Esophagus squamous epithelium (tissue), 5 donors: ENCODE measurements at places on chromosomes 2 and 18. TPM values are rescaled to one million over a fixed set of nuclear protein-coding genes. Genes with fewer than 3 reads are reported as not detected.

DNA sequence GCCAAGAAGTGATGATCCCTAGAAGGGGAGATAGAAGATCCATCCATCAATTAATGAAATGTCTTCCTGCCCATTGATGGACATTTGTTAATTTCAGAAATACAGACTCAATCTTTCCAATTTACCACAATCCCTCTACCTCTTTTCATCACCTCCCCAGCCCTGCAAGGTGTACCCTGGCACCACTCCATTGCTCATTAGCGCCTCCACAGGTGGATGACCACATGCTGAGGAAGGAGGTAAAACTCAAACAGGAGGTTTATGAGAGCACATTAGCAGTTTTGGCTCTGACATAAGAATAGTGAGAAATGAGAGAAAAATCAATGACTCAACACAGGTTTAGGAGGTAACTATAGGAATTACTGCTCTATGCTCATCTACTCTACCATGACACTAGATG is 208.0 kb downstream of the C1D start:
- H3K27ac ChIP-seq, result no peak overlapping the region
- H3K27me3 ChIP-seq, result peaks cover 4% of the 10 kb centered on the region
- H3K4me1 ChIP-seq, result no peaks in the 10 kb centered on the region
- H3K4me3 ChIP-seq, result no peak overlapping the region

DNA sequence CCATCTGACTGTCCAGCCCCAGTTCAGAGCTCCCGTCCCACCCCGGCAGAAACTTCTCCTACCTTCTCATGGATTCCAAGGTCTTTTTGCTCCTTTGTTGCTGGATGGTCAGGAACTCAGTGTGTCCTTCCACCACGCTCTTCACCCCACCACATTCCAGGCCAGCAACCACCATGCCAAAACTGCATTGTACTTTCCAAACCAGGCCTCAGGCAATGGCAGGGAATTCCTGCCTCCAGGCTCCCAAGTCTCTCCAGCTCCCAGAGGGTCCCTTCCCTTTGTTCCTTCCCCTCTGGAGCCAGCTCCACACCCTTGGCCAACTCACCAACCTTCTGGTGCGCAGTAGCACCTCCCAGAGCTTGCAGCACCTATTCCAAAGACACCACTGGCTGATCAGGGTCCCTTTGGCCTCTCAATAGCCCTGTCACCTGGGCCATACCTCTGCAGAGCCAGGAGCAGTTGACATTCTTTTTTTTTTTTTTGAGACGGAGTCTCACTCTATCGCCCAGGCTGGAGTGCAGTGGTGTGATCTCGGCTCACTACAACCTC is 8.1 kb downstream of the CHMP1B start:
- no peaks in the 10 kb centered on the region for H3K27me3 ChIP-seq
- H3K36me3 ChIP-seq, result no peaks in the 10 kb centered on the region
- peaks cover 16% of the 10 kb centered on the region for H3K4me1 ChIP-seq
- no peak overlapping the region for H3K4me3 ChIP-seq

Gene GALNT14
- 29.0 TPM for total RNA-seq

Gene SERPINB10
- total RNA-seq, result 8.4 TPM

DNA sequence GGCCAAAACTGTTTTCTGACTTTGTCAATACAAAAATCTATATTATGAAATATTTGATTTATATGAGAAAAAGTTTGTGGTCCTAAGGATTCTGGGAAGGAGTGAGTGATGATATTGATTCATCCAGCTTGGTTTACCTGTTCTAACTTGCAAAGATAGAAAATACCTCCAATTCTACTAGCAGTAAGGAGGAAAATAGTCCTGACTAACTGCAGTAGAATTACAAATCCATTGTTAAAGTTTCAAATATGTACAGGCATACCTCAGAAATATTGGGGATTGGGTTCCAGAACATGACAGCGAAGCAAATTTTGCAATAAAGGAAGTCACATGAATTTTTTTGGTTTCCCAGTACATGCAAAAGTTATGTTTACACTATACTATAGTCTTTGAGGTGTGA is 158.8 kb upstream of the CYRIA start:
- H3K27me3 ChIP-seq, result no peaks in the 10 kb centered on the region
- H3K27ac ChIP-seq, result no peak overlapping the region
- no peak for DNase-seq
- no peaks in the 10 kb centered on the region for H3K36me3 ChIP-seq
- H3K4me1 ChIP-seq, result no peaks in the 10 kb centered on the region

Gene CD302
- total RNA-seq, result 4.1 TPM

DNA sequence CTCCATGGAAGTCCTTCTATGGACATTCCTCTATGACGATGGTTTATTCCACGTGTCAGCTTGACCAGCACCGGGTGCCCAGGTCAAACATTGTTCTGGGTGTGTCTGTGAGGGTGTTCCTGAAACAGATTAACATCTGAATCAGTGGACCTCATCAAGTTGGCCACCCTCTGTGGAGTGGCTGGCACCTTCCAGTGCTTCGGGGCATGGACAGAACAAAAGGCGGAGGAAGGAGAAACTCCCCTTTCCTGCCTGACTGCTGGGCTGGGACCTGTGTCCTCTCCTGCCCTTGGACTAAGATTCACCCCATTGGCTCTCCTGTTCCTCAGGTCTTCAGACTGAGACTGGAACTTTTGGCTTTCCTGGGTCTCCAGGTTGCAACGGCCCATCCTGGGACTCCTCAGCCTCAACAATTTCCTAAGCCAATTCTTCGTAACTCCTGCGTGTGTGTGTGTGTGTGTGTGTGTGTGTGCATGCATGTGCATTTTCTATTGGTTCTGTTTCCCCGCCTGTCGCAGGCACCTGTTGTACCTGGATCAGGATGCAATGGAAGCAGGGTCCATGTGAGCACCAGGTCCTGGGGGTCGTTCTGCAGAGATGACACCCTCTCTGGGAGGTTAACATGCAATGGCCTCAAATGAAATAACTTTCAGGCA is 357.2 kb upstream of the SALL3 start:
- H3K27me3 ChIP-seq, result no peaks in the 10 kb centered on the region
- H3K27ac ChIP-seq, result no peak overlapping the region
- H3K36me3 ChIP-seq, result no peaks in the 10 kb centered on the region
- H3K4me1 ChIP-seq, result no peaks in the 10 kb centered on the region

DNA sequence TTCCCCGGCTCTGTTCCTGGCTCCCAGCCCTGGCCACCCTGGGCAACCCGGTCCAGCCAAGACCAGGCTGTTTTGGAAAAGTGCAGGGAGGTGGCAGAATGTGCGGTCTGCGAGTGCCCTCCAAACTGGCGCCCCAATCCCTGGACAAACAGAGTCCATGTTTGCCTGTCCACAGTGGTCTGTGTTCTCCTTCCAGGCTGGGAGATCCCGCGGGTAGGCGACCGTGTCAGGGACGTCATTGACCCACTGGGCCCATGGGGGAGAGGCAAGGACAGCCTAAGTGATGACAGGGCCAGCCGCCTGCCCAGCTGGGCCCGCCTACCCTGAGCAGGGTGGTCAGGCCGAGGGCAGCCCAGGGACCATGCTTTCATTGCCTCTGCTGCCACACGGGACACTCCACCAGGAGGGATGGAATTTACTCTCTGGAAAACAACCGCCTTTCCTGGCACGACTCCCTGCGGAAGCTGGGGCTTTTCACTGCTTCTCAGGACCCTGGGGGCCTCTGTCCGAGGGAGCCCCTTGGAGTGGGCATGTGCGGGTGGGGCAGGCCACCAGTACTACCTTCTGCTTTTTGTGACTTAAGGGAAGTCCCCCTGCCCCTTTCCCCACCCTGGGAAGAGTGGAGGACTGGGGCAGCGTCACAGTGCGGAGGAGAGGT is 20.1 kb downstream of the CYP26B1 start:
- no peaks in the 10 kb centered on the region for H3K27me3 ChIP-seq
- no peak overlapping the region for H3K27ac ChIP-seq
- H3K4me1 ChIP-seq, result peaks cover 5% of the 10 kb centered on the region
- H3K4me3 ChIP-seq, result no peak overlapping the region
- no peak for DNase-seq
- H3K36me3 ChIP-seq, result no peaks in the 10 kb centered on the region

DNA sequence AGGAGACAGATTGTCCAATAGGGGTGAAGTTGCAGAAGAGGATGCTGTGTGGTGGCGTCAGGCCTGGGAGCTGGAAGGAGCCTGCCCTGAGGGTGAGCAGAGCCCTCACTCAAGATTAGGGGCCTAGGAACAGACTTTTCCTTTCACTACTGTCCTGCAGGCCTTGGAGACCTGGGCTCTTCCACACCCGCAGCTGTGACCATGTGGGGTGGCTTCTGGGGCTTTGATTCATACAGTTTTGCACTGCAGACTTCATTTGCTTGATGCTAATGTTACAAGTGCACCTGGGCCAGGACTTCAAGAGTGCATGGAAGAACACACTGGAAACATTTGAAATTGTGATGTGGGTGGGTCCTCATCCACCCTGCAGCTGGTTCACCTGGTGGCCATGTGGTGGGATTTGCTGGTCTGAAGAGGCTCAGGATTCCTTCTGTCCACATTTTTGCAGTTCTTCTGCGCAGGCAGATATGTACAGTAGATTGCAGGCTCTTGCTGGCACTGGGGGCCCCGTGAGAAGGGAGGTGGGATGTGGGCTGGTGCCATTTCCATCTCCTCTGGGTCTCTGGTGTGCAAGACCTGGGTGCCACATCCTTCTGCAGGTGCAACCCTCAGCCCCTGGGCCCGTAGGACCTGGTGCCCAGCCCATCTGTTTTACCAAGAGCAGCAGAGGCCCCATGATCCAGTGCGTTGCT is 9.9 kb downstream of the GLI2 start:
- H3K4me3 ChIP-seq, result no peak overlapping the region
- H3K36me3 ChIP-seq, result no peaks in the 10 kb centered on the region
- DNase-seq, result no peak
- no peak overlapping the region for H3K27ac ChIP-seq
- H3K27me3 ChIP-seq, result peaks cover 11% of the 10 kb centered on the region
- H3K4me1 ChIP-seq, result no peaks in the 10 kb centered on the region

Gene SRD5A2
- total RNA-seq, result not detected

DNA sequence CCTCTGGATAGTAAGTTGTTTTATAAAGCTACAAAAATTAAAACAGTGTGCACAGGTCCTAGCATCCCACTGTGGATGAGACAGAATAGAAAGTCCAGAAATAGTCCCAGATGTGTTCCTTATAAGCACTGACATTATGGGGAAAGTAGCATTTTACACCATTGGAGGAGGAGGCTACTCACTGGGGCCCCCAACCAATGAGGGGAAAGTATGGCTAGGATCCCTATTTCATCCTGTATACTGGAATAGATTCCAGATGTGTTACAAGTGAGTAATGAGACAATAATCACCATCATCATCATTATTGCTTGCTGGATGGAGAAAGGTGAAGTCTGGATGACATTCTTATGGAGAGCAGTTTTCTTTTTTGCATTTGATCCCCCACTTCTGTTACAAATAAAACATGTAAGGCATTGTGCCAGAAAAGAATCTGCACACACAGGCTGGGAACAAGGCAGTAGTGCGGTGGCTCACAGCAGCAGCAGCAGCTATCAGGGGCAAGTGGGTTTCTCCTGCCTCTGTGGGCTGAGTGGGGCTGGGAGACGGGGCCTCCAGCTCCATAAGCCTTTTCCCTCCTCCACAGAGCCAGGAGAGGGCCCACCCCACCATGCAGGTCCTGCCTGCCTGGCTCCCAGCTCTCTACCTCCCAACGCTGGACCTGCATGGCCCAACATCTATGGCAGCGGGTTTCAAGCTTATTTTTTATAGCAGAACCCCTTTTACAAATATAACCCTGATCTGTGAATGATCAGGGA is 5.0 kb downstream of the ARID5A start:
- peaks cover 7% of the 10 kb centered on the region for H3K36me3 ChIP-seq
- no peak for DNase-seq
- H3K4me1 ChIP-seq, result peaks cover 44% of the 10 kb centered on the region
- no peak overlapping the region for H3K4me3 ChIP-seq
- no peak overlapping the region for H3K27ac ChIP-seq

DNA sequence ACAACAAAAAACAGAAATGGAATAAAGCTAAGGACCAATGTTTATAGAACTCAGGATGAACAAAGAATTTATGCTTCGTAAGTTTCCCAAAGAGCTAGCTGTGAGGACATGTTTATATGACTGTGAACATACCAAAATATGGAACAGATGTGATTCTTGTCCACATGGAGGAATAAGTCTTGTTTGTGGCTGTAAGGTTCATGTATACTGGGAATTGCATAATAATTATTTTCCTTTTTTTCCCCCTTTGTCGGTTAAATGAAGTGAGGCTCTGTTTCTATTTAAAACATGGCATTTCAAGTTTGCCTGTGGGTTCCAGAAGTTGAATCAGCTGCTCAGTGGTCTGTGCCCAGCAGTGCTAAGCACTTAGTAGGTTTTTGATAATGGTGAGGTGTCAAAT is 108.1 kb downstream of the FHOD3 start:
- DNase-seq, result no peak
- no peaks in the 10 kb centered on the region for H3K27me3 ChIP-seq
- H3K27ac ChIP-seq, result no peak overlapping the region
- no peaks in the 10 kb centered on the region for H3K36me3 ChIP-seq
- no peak overlapping the region for H3K4me3 ChIP-seq

DNA sequence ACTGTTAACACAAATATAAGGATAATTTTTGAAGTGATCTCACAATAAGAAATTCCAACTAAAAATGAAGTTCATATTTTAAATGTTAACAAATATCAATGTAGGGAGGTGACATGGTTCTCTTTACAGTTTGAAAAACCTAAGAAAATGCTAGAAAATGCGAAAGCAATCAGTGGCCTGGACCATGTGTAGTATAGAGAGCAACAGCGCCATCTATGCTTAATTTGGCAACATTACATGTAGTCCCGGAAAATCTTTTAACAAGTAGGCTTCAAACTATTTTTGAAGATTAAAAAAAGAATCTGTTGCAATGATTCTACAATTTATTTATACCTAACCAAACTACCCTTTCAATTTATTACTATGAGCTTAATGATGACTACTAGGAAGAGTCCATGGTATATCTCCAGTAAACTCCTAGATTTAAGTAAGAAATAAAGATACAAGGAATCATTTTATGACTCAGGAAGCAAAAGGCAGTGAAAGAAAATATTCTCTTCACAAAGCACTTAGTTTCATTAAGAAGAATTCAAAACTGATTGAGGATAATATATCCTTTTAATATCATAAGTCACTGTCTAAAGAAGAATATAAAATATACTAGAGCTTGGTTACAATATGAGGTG is 33.3 kb downstream of the NDUFA10 start:
- no peak overlapping the region for H3K4me3 ChIP-seq
- H3K27ac ChIP-seq, result no peak overlapping the region
- no peaks in the 10 kb centered on the region for H3K27me3 ChIP-seq

GRCh38 chr18:65769652-65770051 is 18.8 kb downstream of the CDH7 start:
- H3K27ac ChIP-seq, result no peak overlapping the region
- no peaks in the 10 kb centered on the region for H3K27me3 ChIP-seq
- no peaks in the 10 kb centered on the region for H3K4me1 ChIP-seq
- no peaks in the 10 kb centered on the region for H3K36me3 ChIP-seq
- no peak overlapping the region for H3K4me3 ChIP-seq

GRCh38 chr2:47173986-47174732 is 19.1 kb upstream of the STPG4 start:
- peaks cover 19% of the 10 kb centered on the region for H3K4me1 ChIP-seq
- H3K27me3 ChIP-seq, result no peaks in the 10 kb centered on the region
- H3K4me3 ChIP-seq, result peak overlapping the region; percentile 98
- no peak for DNase-seq
